ENCODE measurements at places on chromosomes 7 and 10. TPM values are rescaled to one million over a fixed set of nuclear protein-coding genes. Genes with fewer than 3 reads are reported as not detected.

The MLXIPL gene
- not detected for polyA plus RNA-seq

The SFTPA1 gene
- polyA plus RNA-seq, result not detected

The FAM25C gene
- polyA plus RNA-seq, result not detected

The CYP51A1 gene
- polyA plus RNA-seq, result 11.2 TPM

GRCh38 chr7:82241356-82241755 is 202.2 kb downstream of the CACNA2D1 start:
- no peak overlapping the region for H3K27ac ChIP-seq
- DNase-seq, result no peak
- no peak overlapping the region for H3K4me3 ChIP-seq
- H3K36me3 ChIP-seq, result no peaks in the 10 kb centered on the region

DNA sequence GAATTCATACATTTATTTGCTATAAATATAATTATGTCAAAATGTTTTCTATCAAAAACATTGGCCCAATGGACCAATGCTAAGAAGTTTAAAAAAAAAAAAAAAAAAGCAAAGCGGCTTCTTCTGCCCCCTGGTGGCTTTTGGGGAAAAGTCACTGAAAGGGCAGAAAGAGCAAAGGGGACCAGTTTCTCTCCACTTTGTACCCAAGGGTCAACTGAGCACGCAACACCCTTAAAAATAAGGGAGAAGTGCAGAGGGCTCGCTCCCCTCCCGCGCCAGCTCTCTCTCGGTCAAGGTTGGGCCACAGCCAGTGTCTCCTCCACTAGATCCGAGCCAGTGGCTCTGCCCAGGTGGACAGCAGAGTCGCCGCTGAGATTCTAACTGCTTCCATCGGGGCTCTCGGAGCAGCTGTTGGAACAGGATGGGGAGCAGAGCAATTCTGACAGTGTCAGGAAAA is 136.4 kb upstream of the FGFR2 start:
- H3K36me3 ChIP-seq, result no peaks in the 10 kb centered on the region
- no peaks in the 10 kb centered on the region for H3K4me1 ChIP-seq
- DNase-seq, result no peak
- peaks cover 7% of the 10 kb centered on the region for H3K27me3 ChIP-seq
- no peak overlapping the region for H3K27ac ChIP-seq

- H3K36me3 ChIP-seq, result no peaks in the 10 kb centered on the region
- H3K4me3 ChIP-seq, result no peak overlapping the region
- no peaks in the 10 kb centered on the region for H3K27me3 ChIP-seq
- peaks cover 10% of the 10 kb centered on the region for H3K4me1 ChIP-seq
- no peak overlapping the region for H3K27ac ChIP-seq
- no peak for DNase-seq
Measured at GRCh38 chr7:102302025-102302424, 15.4 kb downstream of the SH2B2 start.

DNA sequence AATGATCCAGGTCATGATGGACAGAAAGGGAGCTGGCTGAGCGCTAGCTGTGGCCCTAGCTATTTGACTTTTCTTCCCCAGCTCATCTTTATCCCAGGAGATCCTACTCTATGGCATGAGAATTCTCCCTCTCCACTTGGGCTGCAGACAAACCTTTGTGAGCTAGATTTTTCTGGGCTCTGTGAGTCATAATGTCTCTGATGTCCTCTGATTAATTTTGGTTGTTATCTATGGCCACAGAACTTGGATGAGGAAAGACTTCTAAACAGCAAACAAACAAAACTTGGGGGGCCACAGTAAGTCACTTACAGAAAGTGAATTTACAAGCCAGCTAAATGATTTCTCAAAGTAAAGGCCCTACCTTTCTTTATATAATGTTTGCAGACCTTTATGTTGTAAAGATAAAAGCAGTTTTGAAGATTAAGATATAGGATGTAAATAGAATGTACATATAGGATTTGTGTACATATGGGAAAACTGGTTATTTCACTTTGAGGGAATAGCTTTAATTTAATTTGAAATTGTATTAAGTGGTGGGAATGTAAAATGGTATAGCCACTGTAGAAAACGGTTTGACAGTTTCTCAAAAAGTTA is 10.4 kb downstream of the ABLIM1 start:
- H3K36me3 ChIP-seq, result no peaks in the 10 kb centered on the region
- H3K27me3 ChIP-seq, result no peaks in the 10 kb centered on the region
- no peaks in the 10 kb centered on the region for H3K4me1 ChIP-seq
- H3K27ac ChIP-seq, result no peak overlapping the region
- DNase-seq, result no peak
- no peak overlapping the region for H3K4me3 ChIP-seq

GRCh38 chr10:61992671-61993668 is 91.5 kb downstream of the ARID5B start:
- H3K36me3 ChIP-seq, result peaks cover 9% of the 10 kb centered on the region
- DNase-seq, result peak; percentile 52

Data from CD4-positive, CD25-positive, alpha-beta regulatory T cell (primary cell).